ENCODE measurements at places on chromosomes 16 and 17.

- DNase-seq: peak; percentile 82
Observed at GRCh38 chr17:77343031-77343800, 202.4 kb downstream of the SEC14L1 start.

GRCh38 chr16:30775131-30775391, 11.9 kb downstream of the ZNF629 start:
- no peak for DNase-seq

GRCh38 chr16:88634141-88634993, 4.0 kb upstream of the IL17C start:
- peak; percentile 33 for DNase-seq

GRCh38 chr17:10032118-10032852, 127.2 kb upstream of the RCVRN start:
- DNase-seq: peak; percentile 58

DNA sequence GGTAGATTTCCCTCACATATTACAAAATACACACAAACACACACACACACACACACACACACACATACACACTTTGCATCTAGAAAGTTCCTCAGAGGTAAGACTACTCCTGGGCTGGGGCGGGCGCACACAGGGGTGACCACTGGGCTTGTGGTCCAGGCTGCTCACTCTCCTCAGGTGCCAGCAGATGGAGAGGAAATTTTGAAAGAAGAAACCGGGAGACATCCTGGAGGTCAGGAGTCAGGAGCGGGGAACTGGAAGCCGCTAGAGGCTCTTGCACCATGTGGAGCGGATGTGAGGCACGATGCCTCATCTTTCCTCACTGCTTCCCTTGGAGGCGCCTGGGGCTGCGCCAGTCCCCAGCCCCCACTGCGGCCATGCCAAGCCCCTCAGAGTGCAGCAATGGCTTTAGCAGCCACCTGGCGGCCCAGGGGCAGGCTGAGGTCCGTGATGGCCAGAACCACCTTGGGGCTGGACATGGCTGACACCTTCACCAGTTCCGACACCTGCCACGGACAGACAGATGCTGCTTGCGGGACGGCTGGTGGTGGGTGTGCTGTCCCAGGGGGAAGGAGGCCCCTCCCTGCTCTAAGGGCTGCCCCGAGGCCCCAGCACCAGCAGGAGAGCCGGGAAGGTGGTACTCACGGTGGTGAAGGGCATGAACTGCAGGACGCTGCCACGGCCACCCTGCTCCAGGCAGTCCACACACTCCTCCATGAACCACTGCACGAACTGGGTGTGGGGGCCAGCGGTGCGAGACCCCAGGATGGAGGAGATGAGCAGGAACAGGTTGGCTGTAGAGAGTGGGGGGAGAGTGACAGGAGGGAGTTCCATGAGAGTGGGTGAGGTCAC, 4.1 kb downstream of the CSF3 start:
- no peak for DNase-seq

Data from kidney tubule cell (primary cell).